Mesenchymal stem cell (in vitro differentiated cells and primary cell): ENCODE measurements at places on chromosomes 2 and 18.
A peak's percentile ranks its signal among the peaks of the same experiment; 100 is the strongest.

- DNase-seq, result no peak
Measured at GRCh38 chr2:239144713-239144999, 256.2 kb downstream of the HDAC4 start.

DNA sequence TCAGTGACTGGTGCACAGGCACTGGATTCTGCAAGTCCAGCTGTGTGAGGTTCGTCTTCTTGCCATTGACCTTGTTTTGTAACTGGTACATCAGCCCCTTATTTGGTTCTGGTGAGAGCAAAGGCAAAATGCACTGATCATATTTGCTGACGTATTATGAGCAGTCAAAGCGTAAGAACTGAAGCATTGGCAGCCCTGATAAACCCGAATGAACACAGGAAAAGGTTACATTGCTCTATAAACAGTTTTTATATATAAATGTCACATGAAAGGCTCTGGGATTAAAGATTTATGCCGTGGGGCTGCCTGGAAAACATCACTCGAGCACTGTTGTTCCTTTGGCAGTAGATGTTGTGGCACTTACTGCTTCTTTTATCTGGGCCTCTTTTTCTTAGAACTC lies 167.9 kb downstream of the IRS1 start:
- peak; percentile 89 for DNase-seq

- no peak for DNase-seq
Measured at GRCh38 chr2:118509319-118510004, 338.0 kb downstream of the EN1 start.

DNA sequence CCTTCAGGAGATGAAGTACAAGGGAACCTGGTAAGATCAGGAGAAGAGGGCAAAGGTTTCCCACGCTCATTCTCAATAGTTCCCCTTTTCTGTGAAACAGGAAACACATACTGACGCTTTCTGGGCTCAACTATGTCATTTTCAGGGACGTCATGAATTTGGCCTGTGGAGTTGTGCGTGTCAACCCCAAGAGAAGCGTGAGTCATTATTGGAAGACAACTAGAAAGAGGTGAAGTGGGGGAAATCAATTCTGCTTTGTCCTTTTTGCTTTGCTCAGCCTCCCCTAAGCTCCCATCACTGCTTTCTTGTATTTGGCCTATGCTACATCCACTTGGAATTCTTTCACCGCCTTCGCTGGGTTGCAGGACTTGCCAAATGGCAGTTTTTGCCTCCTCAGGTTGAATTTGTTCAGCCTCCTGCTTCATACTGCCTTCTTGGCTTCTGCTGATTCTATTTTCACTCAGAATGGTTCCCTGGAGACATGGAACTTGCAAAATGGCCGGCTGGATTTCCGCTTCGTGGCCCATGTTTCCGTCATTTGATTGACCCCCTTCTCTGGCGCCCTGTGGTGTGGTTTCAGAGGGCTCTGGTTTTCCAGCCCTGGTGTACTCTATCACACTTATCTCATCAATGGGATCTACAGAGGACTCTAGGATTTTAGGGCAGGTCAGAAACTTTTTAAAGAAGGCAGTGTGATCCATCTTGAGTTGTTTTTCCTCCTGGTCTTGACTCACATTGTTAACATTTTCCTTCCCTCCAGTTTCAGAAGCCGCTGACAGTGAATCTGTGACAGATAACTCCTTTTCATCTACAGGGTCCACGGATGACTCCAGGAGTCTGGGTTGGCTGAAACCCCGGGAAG lies 93.3 kb downstream of the ALPK2 start:
- peak; percentile 50 for DNase-seq

- no peak for DNase-seq
Measured at GRCh38 chr18:78855188-78855587, 124.4 kb upstream of the SALL3 start.

DNA sequence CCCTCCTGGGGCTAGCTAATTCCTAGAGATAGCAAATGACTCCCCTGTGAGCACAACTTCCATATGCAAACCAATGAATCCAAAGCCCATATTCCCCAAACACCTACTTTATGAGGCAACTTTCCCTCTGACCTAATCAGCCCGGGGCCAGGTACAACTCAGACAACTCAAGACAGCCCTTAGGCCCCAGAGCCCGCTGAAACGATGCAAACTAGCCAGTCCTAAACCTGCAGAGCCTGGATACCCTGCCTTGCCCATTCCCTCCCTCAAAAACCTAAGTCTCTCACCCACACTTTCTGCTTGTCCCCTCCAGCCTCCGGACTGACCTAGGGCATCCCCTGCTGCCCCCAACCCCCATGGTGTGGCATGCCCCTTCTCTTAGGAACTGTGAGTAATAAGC lies 142.8 kb downstream of the ACTR3 start:
- no peak for DNase-seq

DNA sequence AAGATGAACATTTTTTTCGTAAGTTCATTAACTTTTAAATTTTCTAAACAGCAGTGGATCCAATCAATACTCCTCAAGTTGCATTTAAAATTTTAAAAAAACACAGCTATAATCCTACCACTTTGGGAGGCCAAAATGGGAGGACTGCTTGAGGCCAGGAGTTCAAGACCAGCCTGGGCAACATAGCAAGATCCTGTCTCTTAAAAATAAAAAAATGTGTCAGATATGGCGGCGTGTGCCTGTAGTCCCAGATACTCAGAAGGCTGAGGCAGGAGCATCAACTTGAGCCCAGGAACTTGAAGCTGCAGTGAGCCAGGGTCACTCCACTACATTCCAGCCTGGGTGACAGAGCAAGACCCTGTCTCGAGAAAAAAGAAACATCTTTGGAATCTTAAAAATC lies 59.8 kb upstream of the RNU4ATAC start:
- no peak for DNase-seq

- DNase-seq, result peak; percentile 47
Measured at GRCh38 chr2:69547984-69548715, 95.4 kb downstream of the AAK1 start.

GRCh38 chr2:238561230-238561629 lies 134.5 kb downstream of the ASB1 start:
- no peak for DNase-seq

DNA sequence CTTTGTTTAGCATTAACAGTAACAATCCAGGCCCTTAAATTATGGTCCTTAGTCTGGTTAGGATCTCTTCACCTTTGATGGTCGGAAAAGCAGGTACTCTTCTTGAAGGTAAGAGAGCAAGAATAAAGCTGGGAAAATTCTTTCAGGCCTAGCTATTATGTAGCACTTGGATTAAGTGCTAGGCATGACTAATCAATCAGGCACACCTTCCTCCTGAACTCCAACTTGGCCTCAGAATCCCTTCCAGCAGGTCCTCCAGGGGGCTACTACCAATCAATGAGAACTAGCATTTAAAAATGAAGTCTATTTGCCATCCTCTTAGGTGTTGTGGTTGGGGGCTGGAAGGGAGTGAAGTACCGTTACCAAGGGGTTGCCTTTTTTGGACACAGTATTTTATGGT lies 3.7 kb downstream of the SMYD1 start:
- DNase-seq, result no peak

- DNase-seq, result no peak
Measured at GRCh38 chr2:46517485-46517884, 38.1 kb downstream of the TMEM247 start.

GRCh38 chr2:105886029-105886454 lies 141.3 kb downstream of the NCK2 start:
- peak; percentile 14 for DNase-seq

DNA sequence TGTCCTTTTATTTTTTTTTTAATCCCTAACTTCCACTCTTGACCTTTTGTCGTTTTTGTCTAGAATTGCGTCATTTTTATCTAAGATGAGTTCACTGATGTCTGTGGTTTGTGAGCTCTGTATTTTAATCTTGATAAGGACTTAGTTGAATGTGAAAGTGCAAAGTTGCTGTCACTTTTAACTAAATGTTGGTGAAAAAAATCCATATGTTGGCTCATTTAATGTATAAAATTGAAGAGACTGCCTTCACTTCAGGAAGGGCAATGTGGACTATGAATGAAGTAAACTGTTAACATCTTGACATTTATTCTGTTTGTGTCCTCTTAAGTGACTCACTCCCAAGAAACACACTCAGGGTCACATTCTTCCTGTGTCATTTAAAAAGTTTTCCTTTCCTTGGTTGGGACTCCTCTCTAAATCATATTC lies 256.6 kb upstream of the RASGRP3 start:
- peak; percentile 80 for DNase-seq

GRCh38 chr2:195945056-195945455 lies 123.6 kb downstream of the DNAH7 start:
- no peak for DNase-seq

DNA sequence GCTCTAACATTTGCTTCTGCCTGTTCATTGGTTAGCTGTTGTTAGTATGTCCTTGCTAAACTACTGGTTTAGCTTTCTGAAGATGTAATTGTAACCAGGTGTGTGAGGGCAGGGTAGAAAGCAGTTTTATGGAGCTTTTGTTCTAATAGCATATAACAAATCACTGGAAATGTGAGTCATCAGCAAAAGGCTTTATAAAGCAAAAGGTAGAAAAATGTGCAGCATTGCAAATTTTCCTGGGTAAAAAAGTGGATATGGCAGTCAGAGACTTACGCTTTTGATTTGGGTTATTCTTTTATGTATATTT lies 85.3 kb downstream of the ZNF407 start:
- no peak for DNase-seq

GRCh38 chr2:217160978-217161973 lies 301.4 kb upstream of the TNP1 start:
- peak; percentile 52 for DNase-seq

DNA sequence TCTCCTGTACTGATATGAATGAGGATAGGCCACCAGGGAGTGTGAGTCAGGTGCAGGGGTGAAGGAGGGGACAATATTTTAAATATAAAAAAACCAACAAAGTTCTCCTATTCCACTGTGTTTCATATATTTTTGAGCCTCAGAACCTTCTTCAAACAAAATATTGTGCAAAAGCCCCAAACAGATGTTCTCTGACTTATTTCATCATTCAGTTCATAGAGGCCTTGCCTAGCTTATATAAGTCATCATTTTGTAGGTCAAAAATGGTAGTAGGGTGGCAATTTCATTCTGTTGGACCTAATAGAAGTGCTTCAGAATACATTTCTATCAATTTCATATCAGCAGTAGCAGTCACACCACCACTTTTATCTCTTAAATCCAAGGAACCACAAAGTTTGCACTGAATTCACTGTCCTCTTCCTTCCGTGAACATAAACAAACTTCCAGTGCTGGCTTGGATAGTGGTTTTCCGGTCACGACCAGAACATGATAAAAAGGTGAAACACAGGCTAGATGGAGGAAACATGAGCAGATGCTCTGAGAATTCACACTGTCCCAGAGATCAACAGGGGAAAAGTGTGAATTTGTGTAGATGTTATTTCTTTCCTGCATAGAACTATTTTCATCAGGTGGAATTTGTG lies 99.1 kb downstream of the EN1 start:
- DNase-seq, result no peak

DNA sequence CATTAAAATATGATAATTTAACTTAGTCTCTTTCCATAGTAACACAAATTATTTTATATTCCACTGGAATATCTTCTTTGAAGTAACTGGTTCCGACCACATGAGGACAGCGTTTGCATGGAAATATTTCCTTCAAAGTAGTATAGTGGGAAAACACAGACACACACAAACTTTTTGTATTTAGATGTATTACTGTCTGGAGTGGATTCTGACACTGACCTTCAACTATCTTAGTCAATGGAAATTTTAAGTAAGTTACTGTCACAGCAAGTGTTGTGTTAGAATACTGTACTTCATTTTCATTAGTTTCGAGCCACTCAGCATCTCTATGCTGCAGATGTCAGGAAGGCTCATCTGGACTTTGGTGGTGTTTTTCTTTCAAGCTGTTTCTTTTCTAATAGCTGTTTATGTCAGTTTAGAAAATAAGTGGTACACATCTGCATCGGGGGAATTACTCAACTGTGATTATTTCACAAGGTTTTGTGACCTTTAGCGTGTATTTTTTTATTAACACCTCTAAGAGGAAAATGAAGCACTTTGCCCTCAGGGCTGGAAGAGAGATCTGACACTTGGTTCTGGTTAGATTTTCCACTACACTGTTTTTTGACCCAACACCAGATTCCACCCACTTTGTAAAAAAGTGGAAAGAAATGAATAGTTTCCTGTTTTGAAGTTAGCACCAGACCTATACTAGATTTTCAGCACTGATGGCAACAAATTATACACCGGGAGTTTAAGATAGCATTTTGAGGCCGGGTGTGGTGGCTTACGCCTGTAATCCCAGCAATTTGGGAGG lies 18.9 kb upstream of the THOC1 start:
- peak; percentile 51 for DNase-seq

GRCh38 chr18:45488645-45489044 lies 126.6 kb upstream of the SLC14A2 start:
- no peak for DNase-seq

DNA sequence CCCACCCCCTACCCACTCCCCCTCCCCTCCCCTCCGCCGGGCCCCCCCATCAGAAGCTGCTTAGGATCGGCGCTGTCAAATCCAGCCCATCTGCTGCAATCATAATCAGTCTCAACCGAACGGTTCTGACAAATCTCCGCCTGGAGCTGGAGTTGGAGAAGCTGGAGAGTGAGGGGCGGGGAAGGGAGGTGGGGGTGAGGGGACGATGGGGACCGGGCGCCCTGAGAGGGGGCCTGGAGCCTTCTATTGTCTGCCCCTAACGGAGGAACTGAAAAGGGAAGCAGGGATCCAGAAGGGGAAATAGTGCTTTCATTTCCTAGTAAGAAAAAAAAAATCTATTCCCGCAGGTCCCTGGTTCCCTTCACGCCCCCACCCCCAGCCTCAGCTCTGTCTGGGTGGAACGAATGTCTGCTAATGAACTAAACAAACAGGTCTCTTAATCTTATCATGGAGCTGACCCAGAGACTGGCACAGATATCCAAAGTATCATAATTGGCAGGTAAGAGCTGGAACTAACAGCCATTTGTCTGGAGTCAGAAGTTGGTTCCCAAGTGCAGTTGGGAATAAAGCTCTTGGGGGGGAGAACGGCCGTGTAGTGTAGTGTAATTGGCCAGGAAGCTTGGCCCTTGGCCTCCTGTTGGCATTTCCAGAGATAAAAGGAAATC lies 301.2 kb downstream of the NCKAP5 start:
- no peak for DNase-seq

- no peak for DNase-seq
Measured at GRCh38 chr2:190406805-190407204, 1.4 kb upstream of the MFSD6 start.

GRCh38 chr2:8548619-8549150 lies 133.2 kb upstream of the ID2 start:
- DNase-seq, result no peak
